ENCODE measurements at places on chromosomes 6 and 20. TPM values are rescaled to one million over a fixed set of nuclear protein-coding genes. Genes with fewer than 3 reads are reported as not detected.

Gene RFX6
- total RNA-seq, result not detected

Gene CLPSL2
- total RNA-seq, result not detected

Gene SOX12
- 43.8 TPM for total RNA-seq

Gene MICB
- total RNA-seq, result 33.9 TPM

Gene SPATA25
- 5.8 TPM for total RNA-seq

Gene GSTA3
- total RNA-seq, result not detected

Gene MUCL3
- total RNA-seq, result not detected

Gene BANF2
- total RNA-seq, result not detected

Gene WFDC2
- 0.46 TPM for total RNA-seq

Gene PNPLA1
- not detected for total RNA-seq

Gene BPIFA1
- not detected for total RNA-seq

Gene LCA5
- 2.4 TPM for total RNA-seq

Gene SOBP
- total RNA-seq, result 31.3 TPM

Gene SLC32A1
- total RNA-seq, result not detected

Gene OOEP
- not detected for total RNA-seq

Gene PHACTR3
- not detected for total RNA-seq

Gene STK38
- total RNA-seq, result 46.5 TPM

Gene LAMA2
- not detected for total RNA-seq

Gene NRN1
- 24.8 TPM for total RNA-seq

Gene DACT2
- not detected for total RNA-seq

Gene TNXB
- 10.5 TPM for total RNA-seq

Gene TMC2
- total RNA-seq, result not detected

Gene HS3ST5
- not detected for total RNA-seq

Gene ANGPT4
- not detected for total RNA-seq

Gene POPDC3
- total RNA-seq, result not detected

Gene GNAS
- 950 TPM for total RNA-seq

Gene TMEM170B
- total RNA-seq, result 5.1 TPM

Gene C20orf144
- 0.31 TPM for total RNA-seq

Gene EMILIN3
- not detected for total RNA-seq

Gene HLA-DOB
- total RNA-seq, result 69.3 TPM

Measured in OCI-LY7 (cell line).